Sciatic nerve (tissue), 2 donors: ENCODE measurements at places on chromosomes 3 and 15. TPM values are rescaled to one million over a fixed set of nuclear protein-coding genes. Genes with fewer than 3 reads are reported as not detected.

DNA sequence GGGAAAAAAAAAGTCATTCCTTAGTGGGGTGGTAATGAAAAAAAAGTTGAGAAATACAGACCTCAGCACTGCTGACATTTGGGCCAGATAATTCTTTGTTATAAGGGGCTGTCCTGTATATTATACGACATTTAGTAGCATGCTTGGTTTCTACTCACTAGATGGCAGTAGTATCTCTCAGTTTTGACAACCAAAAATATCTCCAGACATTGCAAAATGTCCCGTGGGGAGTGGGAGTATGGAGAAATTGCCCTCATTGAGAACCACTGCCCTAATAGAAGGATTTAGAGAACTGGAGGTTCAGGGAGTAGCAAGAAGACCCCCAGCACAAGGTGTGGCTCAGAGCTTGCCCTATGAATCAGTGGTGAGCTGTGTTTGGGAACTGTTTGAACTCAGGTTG, 28.6 kb upstream of the TEX264 start:
- DNase-seq, result no peak

The TICRR gene
- total RNA-seq, result 0.22 TPM

The SSUH2 gene
- total RNA-seq, result 0.53 TPM

The EPHB1 gene
- total RNA-seq, result 6.6 TPM

DNA sequence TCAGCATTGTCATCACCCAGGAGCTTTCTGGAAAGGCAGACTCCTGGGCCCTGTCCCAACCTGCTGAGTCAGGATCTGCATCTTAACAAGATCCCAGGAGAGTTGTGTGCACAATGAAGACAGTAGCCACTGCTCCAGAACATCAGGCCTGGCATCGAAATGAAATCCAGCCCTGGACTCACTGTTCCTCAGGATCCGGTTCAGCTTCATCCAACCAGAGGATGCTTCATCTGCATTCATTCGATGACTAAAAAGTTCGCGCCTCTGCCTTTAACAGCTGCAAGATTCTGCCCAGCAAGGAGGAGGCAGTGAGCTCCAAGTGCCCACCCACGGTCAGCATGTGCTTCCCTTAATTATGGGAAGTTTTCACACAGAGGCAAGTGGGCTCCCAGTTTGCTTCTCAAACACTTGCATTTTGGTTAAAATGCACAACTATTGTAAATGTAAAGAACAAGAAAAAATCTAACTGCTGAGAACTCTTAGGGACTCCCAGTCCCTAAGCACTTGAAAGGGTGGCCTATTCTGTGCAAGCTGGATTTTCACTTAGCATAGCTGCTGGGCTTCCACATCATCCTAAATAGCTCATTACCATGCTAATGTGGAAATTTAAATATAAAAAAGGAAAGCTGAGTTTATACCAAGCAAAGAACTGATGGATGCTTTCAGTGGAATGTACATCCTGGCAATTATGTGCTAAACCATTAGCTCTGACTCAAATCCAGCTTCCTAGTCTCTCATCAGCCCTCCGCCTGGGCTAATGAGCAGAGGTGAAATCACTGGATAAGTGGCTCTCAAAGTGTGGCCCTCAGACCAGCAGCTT, 25.5 kb upstream of the ESYT3 start:
- no peak for DNase-seq
